Endothelial cell of coronary artery (primary cell): ENCODE measurements at places on chromosomes 16 and 17. TPM values are rescaled to one million over a fixed set of nuclear protein-coding genes. Genes with fewer than 3 reads are reported as not detected.

Gene DHRS7C
- not detected in 2 replicates for total RNA-seq

Gene NKD1
- under 0.01 and 0.19 TPM in 2 replicates for total RNA-seq

Gene VASN
- total RNA-seq: 0.18 and 4.0 TPM in 2 replicates

Gene SSTR5
- under 0.01 TPM in 1 of 2 replicates, not detected in the other for total RNA-seq

Gene ATF7IP2
- 5.8 and 9.1 TPM in 2 replicates for total RNA-seq

Gene MAFG
- 14.0 and 18.6 TPM in 2 replicates for total RNA-seq

Gene CRYM
- total RNA-seq: not detected in 2 replicates

Gene HOXB7
- total RNA-seq: 0.90 and 2.2 TPM in 2 replicates

Gene AMFR
- total RNA-seq: 215 and 286 TPM in 2 replicates

Gene CHST5
- total RNA-seq: not detected in 2 replicates

Gene SLC52A1
- under 0.01 and 0.09 TPM in 2 replicates for total RNA-seq

Gene HYDIN
- total RNA-seq: under 0.01 TPM in 1 of 2 replicates, not detected in the other

Gene CCL4
- not detected in 2 replicates for total RNA-seq

Gene TP53TG3B
- total RNA-seq: not detected in 2 replicates

Gene IL17C
- total RNA-seq: 0.09 TPM in 1 of 2 replicates, not detected in the other

Gene PLA2G10
- total RNA-seq: not detected in 2 replicates

Gene CIITA
- 0.09 TPM in 2 replicates for total RNA-seq

Gene TMC8
- total RNA-seq: 0.09 TPM in 2 replicates

Gene TAF15
- 72.7 and 91.7 TPM in 2 replicates for total RNA-seq

Gene SMIM5
- total RNA-seq: not detected in 2 replicates

Gene HP
- not detected in 2 replicates for total RNA-seq

Gene TBX21
- total RNA-seq: not detected in 2 replicates

Gene DRC3
- 1.3 and 1.5 TPM in 2 replicates for total RNA-seq

Gene OTOP2
- not detected in 2 replicates for total RNA-seq

Gene GSDMA
- total RNA-seq: not detected in 2 replicates
